ENCODE measurements at places on chromosomes 4 and X.

DNA sequence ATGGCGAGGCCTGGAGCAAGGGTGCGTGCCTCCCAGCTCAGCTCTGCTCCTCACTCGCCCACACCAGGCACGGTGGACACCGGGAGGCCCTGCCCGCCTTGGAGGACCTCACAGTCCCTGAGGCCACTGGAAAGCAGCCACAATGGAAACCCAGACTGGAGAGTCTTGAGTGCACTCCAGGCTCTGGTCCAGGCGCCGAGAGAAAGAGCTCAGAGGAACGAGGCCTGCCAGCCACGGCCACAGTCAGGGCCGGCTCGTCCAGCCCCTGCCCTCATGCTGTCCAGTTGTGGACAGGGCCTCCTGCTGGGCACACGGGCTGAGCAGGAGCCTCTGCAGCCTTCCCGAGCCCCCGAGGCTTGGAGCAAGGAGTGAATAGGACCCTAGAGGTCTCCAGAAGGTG lies 53.3 kb upstream of the GRPEL1 start:
- DNase-seq, result no peak

DNA sequence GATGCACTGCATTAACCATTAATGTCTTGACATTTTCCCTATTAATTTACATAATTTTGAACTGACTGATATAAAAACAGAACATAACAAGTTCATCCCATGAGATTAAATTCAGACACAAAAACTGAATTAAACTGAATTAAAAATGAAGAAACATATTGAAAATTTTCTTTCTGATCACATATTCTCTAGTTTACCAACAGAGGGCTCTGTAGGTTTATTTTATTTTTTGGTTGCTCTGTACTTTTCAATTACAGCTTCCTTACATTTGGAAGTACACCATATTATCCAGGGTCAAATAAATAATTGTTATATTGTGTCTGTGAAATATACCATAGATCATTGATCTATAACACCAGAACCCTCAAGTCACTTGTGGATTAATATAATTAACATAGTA lies 27.3 kb upstream of the CT83 start:
- no peak for DNase-seq

- no peak for DNase-seq
Measured at GRCh38 chr4:86521373-86521969, 72.6 kb upstream of the PTPN13 start.

GRCh38 chrX:81294101-81294500 lies 92.2 kb downstream of the SH3BGRL start:
- no peak for DNase-seq

DNA sequence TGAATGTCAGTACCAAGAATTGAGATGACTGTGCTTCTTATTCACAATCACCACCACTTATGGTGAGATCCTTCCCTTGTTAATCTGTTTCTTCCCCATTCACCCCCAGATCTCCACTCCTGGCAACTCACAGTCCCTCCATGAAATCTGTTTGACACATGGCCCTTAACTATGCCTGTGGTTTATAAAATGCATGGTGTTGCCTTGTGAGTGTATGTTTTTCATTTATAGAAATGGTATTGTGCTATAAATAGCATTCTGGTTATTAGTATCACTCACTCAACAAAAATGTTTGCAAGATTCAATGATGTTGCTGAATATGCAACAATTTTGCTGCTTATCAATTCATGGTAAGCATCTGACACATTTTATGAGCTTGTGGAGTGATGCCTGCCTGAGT lies 131.0 kb downstream of the PRKX start:
- DNase-seq, result no peak

DNA sequence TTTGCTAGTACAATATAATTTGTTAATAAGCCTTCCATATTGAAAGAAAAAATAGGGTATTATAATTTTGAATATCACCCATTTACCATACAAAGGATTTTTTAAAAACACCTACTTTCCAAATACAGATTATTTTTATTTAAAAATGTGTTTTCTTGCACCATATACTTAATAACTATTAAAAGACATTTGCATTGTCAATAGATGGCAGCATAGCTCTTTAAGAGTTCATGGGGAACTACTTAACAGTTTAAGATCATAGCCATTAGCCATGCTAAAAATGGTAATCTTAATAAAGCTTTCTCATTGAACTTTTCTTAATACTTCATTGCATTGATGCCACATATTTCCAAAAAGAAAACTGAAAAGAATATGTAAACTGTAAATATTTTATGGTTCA lies 1995.9 kb downstream of the C4orf33 start:
- DNase-seq, result no peak

GRCh38 chr4:3462790-3463415 lies at the start of gene DOK7:
TSS of gene DOK7 (plus strand) at chr4:3463306. CDS start at chr4:3463376, 70 bp downstream.
- DNase-seq, result no peak

GRCh38 chrX:110444996-110445395 lies 86.3 kb downstream of the RTL9 start:
- no peak for DNase-seq

DNA sequence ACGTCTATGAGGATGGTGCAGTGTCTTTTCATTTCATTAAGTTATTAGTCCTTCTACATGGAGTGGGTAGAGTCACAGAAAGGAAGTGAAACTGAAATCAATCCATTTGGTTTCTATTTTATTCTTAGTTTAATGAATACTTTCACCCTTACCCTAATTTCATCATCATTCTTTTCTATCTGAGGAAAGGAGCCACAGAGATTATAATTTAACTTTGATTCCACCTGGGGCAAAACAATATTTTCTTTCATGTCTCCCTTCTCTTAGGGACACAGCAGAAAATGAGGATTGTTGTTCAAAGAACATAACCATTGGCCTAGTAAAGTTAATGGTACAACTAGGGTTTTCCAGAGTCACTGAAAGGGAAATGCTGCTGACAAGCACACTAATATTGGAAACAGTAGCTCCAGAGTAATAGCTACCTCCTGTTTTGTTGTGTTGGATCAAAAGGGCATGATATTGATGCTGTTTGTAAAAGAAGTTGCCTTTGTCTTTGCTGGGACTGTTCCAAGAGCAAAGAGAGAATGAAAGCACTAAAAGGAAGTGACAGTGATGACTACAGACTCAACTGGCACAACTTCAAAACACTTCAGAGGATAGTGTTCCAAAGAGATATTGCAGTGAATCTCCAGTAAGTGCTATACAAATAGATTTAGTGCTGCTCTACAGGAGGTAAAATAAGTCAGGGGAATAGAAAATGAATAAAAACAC lies 247.1 kb upstream of the PITX2 start:
- no peak for DNase-seq

- no peak for DNase-seq
Measured at GRCh38 chr4:21991050-21991449, 42.5 kb upstream of the KCNIP4 start.

- no peak for DNase-seq
Measured at GRCh38 chr4:78601013-78601412, 49.4 kb downstream of the ANXA3 start.

DNA sequence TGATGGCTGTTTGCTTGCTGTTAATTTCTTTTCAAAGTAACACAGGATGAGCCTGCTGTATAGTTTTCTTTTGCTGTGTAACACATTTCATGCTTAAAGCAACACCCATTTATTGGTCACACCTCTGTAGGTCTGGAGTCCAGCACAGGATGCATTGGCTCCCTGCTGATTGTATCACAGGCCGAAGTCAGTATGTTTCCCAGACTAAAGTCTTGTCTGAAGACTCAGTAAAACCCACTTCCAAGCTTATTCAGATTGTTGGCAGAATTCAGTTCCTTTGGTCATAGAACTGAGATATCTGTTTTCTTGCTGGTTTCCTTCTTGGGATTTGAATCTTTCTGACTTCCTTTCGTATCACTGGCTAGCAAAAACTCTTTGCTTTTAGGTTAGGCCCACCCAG lies 54.3 kb downstream of the LRP2BP start:
- no peak for DNase-seq

DNA sequence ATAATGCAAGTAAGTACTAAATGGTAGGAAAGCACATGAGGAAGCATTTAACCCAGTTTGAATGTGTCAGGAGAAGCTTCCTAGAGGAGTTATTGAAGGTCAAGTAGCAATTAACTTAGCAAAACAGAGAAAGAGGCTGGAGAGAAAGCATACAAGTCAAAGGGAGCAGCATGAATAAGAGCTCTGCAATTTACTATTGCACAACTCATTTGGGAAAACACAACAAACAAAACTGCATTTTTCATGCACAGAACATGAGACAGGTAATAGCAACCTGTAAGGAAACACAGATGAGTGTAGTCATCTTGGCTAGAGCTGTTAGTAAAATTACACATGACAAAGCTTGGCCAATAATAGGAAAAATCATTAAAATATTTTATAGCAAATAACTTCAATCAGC lies 538.1 kb downstream of the PPP4R3C start:
- no peak for DNase-seq

DNA sequence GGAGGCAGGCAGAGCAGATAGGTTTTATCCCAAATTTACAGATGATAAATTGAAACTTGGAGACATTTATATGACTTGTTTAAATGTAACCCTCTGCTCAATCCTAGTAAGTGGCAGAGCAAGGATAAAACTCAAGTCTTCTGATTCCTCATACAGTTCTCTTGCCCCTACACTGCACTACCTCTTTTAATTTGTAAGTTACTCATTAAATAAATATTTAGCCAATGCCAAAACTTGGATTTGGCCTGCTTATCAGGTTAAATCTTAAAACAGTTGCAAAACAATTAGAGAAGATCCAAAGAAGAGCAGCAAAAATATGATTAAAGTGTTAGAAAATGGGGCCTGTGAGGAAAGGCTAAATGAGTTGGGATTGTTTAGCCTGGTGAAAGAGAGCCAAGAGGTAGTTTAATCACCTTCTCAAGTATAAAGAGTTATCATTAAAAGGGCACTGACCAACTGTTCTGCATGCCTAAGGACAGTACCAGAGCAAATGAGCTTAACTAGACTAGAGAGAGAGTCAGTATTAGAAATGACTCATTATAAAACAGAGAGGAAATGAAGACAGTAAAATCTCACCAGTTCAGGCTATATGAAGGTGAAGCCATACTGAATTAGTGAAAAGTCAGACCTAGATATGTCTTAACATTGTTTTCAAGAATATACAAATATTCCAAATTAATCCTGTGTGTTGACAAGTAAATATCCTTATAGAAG lies 146.3 kb downstream of the GRIA3 start:
- no peak for DNase-seq

All from hypothalamus (tissue), 51 donors.